ENCODE measurements at places on chromosomes 3 and 15.

DNA sequence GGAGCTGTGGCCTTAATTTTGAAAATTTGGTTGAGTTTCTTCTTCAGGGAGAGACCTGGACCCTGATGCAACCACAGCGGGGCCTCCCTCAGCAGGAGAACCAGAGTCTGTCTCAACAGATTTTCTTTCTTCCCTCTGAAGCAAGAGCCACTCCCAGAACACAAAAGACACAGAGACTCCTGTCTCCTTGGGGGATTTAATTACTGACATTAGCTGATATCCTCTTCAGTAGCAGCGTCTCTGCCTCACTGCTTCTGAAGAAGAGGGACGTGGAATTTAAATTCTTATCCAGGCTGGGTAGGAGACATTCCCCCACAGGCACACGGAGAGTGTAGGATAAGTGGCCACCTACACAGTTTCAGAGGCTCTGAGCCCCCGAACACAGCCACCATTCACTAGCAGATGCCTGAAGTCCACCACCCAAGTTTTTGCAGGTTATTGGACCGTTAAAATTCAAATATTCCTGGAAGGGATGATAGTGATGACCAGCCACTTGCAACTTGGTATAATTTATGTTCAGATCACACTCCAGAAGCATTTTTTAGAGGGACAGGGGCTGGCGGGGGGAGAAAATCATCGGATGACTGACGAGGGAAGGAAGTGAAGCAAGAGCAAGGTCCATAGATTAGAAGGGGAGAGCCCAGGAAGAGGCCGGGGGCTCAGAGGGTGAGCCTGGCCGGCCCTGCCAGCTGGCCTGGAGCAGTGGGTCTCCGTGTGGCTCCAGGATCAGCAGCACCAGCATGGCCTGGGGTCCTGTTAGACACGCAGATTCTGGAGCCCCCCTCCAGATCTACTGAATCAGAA lies 109.7 kb downstream of the BDH1 start:
- DNase-seq = no peak

- DNase-seq = no peak
Observed at GRCh38 chr15:66133247-66133885, 120.2 kb downstream of the MEGF11 start.

DNA sequence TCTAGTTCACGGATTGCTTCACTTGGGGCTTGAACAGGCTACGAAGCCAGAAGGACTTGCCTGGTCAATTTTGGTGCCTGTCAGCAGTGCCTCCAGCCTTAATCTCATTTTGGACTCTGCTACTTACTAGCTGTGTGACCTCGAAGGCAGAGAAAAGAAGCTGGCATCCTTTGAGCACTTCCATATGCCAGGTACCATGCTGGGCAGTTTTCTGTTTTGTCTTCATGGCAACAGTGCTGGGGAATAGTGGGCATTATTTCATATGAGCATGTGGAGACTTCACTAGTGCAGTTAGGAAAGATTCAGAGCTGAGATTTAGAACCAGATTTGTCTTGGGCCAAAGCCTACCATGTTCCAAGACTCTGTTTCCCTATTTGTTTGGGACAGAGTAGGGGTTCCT lies 92.2 kb downstream of the LRTM1 start:
- no peak for DNase-seq

DNA sequence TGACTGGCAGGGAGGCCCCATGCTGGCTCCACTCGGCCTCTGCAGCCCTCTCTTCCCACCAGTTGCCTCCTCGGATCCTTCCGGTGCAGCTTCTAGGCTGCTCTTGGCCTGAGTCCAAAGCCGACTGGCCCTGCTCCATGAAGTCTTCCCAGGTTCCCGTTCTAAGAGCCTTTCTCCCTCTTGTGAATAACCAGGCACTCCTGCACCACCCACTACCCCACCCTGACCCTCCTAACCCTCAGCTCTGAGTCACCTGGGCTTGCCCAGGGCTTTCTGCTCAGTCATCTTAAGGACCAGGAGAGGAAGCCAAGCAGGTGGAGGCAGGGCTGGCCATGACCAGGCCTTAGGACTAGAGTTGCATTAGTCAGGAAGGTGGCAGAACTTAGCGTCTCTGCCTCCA lies 28.1 kb upstream of the CNBP start:
- no peak for DNase-seq

GRCh38 chr3:77039606-77040171 lies at the start of gene ROBO2:
Gene ROBO2 (plus strand): TSS chr3:77040099. CDS start chr3:77040786, 687 bp downstream.
- DNase-seq = no peak

- no peak for DNase-seq
Observed at GRCh38 chr3:103899328-103899727, 1464.5 kb downstream of the ZPLD1 start.

DNA sequence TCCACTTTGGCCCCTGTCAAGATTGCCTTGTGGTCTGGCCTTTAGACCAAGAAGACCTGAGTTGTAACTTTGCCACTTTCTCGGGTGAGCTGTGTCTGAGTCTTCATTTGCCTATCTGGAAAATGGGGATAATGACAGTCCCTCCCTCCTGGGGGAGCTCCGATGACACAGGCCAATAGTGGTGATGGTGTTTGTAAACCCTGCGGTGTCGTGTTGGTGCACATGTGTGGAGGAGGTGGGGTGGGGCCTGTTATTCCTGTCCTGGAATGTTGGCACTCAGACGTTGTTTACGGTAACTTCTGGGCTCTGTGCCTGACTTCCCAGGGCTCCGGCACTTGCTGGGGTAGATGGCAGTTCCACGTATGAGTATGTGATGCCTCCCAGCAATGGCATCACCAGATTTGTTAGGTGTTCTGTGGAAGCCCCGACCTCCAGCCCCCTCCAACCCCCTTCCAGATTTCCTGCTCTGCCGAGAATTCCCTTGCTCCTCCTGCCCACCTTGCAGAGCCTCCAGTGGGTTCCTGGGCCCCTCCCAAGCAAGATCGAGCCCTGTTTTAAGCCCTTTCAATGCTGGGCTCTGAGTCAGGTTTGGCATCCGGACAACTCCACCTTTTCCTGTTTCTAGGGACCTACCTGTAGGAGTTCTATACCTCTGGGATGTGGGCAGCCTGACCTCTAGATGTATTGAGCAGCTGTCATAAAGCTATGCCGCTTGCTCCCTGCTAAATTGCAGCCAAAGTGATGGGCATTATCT lies 31.4 kb downstream of the HRH1 start:
- DNase-seq = no peak

GRCh38 chr15:80450811-80451321 lies 46.7 kb downstream of the ARNT2 start:
- DNase-seq = no peak

DNA sequence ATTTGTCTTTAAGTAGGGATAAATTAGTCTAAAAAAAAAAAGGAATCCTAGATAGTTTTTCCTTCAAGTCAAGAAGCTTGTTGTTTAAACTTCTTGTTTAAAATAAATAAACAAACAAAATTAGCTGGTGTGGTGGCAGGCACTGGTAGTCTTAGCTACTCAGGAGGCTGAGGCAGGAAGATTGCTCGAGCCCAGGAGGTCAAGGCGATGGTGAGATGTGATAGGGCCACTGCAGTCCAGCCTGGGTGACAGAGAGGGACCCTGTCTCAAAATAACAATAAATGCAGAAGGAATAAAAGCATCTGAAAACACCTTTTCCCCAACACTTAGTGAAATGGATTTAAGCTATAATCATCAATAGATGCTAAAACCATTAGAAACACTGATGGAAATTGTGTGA lies 19.0 kb downstream of the GLB1 start:
- no peak for DNase-seq

DNA sequence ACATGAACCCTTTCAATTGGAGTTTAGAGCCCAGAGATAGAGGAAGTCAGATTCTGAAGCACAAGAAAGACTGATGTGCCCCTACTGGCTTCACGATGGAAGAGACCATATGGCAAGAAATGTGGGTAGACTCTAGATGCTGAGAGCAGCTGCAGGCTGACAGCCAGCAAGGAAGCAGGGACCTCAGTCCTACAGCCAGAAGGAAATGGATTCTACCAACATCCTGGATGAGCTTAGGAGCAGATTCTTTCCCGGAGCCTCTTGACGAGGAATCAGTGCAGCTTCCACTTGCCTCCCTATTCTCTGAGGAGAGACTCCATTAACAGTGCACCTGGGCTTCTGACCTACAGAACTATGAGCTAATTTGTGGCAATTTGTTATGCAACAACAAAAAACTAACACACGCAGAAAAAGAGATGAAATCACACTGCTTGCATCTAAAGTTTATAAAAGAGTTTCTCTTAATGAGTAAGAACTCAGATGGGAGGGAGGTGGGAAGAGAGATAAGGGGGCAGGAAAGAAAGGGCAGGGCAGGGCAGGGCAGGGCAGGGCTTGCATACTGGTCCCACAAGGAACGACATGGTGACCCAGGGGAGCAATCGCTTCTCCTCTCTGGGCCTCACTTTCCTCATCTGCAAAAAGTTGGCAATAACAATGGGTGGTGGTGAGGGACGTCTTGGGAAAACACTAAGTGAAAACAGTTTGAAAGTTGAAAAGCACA lies 440.9 kb downstream of the FOXP1 start:
- DNase-seq = no peak

- DNase-seq = no peak
Observed at GRCh38 chr15:28086175-28086703, 12.9 kb downstream of the OCA2 start.

GRCh38 chr3:120678331-120678947 lies 3.6 kb downstream of the HGD start:
- no peak for DNase-seq

DNA sequence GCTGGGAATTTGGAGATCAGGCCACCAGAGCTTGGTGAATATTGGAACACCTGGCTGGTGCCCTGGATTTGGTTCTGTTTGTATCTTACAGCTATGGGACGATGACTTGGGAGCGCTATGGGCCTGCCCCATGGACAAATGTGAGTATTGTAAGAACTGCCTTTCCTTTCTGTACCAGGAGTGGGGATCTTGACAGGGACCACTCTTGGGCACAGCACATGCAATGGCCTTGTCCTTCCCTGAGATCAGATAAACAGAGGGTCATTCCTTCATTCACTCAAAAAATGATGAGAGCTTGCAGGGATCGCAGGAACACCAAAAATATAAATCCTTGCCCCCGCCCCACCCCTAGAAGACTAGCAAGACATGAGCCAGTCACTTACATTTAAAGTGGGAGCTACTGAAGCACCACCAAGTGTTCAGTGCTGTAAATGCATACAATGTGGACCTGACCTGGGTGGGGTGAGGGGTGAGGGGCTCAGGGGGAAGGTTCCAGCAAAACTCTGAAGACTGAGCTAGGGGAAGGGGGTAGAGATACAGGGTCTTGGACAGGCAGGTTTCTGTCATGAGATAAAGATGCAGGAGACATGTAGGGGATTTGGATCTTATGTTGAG lies 2.7 kb upstream of the CRELD1 start:
- DNase-seq = no peak

DNA sequence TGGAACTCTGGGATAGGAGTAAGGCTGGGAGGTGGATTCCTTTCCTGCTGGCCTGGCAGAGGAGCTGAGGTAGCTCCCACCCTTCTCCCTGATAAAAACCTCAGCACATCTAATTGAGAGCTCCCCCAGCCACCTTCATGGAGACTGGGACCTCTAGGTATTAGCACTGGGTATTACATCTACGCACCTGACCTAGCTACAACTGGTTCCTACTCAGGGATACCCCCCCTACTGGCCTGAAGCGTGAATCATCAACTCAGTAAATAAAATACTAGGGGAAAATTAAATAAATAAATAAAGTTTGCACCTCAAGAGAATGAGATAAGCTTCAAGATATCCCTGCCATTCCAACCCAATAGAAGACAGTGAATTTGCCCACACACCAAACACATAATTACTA lies 140.4 kb downstream of the NEK10 start:
- no peak for DNase-seq

DNA sequence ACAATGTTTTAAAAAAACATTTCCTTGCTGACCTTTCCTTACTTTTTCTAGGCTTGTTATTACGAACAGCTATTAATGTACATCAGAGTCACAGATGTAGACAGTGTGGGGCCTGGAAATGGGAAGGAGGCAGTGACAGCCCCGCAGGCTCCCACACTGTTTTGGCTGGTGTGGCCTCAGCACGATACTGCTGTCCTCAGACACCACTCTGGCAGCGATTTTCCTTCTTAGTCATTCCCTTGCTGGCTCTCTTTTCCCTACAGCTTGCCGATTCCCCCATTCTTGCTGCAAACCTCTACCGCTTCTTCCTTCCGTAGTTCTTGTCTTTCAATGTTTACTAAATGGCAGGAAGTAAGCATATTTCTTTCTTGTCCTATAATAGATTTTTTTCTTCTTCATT lies 113.1 kb downstream of the ABI3BP start:
- no peak for DNase-seq

GRCh38 chr3:175279911-175280310 lies 420.8 kb downstream of the NAALADL2 start:
- DNase-seq = no peak

GRCh38 chr3:168100777-168101492 lies 5.2 kb upstream of the GOLIM4 start:
- no peak for DNase-seq

GRCh38 chr3:43373560-43373928 lies 87.2 kb downstream of the SNRK start:
- DNase-seq = no peak

- no peak for DNase-seq
Observed at GRCh38 chr15:81492331-81492968, 118.4 kb upstream of the TMC3 start.

DNA sequence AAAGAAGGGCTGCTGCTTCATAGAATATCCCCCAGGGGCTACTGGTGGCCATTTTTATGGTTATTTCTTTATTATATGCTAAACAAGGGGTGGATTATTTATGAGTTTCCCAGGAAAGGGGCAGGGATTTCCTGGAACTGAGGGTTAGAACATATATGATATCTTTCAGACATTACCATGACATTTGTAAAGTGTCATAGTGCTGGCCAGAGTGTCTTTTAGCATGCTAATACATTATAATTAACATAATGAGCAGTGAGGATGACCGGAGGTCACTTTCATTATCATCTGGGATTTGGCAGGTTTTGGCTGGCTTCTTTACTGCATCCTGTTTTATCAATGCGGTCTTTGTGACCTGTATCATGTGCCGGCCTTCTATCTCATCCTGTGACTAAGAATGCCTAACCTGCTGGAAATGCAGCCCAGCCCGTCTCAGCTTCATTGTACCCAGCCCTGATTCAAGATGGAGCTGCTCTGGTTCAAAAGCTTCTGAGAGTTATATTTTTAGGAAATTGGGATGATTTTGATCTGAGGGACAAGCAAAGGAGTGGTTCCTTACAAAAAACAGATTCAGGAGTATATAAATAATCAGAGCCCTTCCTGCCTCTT lies 9.1 kb upstream of the ZBTB20 start:
- no peak for DNase-seq

- DNase-seq = no peak
Observed at GRCh38 chr15:91255670-91256192, 155.7 kb downstream of the SV2B start.

- DNase-seq = no peak
Observed at GRCh38 chr15:65957451-65957850, 88.2 kb downstream of the RAB11A start.

- no peak for DNase-seq
Observed at GRCh38 chr3:61688307-61688984, 127.1 kb downstream of the PTPRG start.

- no peak for DNase-seq
Observed at GRCh38 chr3:172800156-172800555, 49.6 kb downstream of the ECT2 start.

GRCh38 chr3:171184372-171184771 lies 157.9 kb upstream of the SLC2A2 start:
- DNase-seq = no peak

- no peak for DNase-seq
Observed at GRCh38 chr15:90823455-90823974, 44.9 kb upstream of the FURIN start.

- no peak for DNase-seq
Observed at GRCh38 chr3:118761291-118761606, 273.4 kb downstream of the IGSF11 start.
